ENCODE measurements at places on chromosomes 2 and 18.
A peak's percentile ranks its signal among the peaks of the same experiment; 100 is the strongest.

DNA sequence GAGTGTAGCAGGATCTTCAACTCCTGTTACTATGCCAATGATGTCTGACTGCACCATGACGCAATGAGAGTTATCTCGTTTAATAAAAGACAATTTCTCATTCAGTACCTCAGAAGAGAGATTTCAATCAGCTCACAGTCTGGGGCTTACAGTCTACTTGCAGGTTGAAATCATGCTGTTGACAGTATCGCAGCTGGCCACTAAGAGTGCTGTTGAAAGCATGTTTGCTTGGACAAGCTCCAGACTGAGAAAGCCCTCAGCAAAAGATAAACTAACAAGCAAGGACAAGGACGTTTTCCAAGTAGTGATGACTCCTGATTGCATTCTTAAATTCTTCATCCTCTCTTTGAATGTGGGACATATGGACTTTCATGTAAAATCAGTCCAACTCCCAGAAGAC lies 145.2 kb upstream of the SYT4 start:
- DNase-seq = no peak

- no peak for DNase-seq
These were observed 17.3 kb upstream of the GTF2A1L start for GRCh38 chr2:48600204-48600813.

DNA sequence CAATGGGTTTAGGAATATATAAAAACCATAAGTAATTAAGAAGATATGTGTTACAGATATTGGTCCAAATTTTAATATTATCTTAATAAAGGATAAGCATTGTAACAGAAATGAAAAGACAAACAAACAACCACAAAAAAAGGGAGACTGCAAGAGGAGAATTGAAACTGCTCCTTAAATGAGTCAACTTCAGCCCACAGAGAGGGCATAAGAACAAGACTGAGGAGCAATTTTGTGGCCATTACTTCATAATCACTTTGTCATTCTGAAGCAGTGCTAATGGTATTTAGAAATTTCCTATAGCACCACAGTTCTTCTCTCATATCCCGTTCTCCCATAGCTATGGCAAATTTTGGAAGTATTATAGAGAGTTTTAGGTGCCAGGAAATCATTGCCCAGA lies 193.2 kb upstream of the HNMT start:
- DNase-seq = no peak

GRCh38 chr2:37644191-37644590 lies 27.3 kb downstream of the CDC42EP3 start:
- no peak for DNase-seq

GRCh38 chr2:218046238-218046637 lies 22.8 kb upstream of the RUFY4 start:
- DNase-seq = no peak

DNA sequence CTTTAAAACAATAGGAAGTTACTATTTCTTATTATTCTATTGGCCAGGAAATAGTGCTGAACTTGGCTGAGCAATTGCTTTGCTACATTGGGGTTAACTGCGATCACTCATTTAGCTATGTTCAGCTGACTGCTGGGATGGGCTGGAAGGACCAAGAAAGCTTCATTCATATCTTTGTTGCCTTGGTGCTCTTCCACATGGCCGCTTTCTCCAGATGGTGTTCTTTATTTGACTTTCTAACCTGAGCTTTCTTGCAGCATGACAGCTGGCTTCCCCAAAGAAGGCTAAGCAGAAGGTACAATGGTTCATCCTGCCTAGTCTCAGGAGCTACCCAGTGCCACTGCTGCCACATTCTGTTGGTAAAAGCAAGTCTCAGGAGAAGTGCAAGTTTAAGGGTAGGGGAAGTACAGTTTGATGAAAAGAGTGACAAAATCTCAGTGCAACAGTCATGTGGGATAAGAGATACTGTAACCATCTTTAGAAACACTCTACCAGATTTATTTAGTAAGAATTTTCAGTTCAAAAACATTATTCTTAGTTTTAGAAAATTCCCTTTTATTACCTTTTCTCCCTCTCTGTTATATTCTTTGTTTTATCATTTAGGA lies 180.6 kb upstream of the RBMS1 start:
- no peak for DNase-seq

DNA sequence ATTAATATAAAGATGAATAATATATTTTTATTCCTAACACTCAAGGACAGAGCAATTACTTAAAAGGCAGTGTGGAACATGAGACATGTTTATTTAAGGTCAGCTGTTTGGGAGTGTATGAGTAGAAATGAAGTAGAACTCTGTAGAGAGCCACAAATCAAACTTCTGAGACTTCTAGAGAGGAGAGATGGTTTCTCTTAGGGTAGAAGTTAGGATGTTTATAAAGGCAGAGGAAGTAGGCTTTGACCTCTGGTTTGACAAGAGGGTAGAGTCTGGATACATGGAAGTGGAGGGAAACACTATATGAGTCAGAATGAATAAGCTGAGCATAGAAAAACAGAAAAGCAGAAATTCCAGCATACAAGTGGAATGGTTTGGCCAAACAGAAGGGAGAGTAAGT lies 262.1 kb upstream of the KLHL14 start:
- no peak for DNase-seq

- DNase-seq = peak; percentile 64
These were observed 289.8 kb downstream of the ALPK2 start for GRCh38 chr18:58338961-58339592.

DNA sequence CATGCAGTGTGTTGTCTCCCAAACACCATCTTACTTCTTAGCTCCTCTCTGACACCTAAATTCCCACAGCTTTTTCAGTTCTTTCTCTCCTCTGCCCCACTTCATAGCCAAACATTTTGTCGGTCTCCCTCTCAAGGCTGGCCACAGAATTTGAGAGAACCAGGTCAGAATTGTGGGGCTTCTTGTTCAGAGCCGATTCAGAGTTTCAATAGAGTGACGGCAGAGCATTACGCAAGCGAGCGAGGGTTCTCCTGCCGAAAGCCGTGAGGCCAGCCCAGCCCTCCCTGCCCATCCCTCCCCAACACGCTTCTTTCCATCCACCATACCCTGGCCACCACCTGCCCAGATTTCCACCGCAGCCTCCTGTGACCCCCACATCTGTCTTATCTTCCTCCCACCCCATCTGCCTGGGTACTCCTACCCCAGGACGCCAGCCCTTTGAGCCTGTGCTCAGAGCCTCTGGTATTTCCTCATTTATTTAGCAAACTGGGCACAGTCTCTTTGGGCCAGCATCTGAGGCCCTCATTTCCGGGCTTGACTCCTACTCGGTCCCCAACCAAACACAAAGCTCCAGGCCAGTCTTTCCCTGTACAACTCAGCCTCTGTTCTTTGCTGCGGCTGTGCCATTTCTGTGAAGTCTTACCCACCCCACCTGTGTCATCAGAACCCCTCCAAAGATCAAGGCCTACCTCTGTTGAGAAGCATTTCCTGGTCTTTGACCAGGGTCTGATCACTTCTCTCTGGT lies 70.0 kb upstream of the MAP4K4 start:
- DNase-seq = no peak

GRCh38 chr2:147782141-147782930 lies 62.5 kb upstream of the ACVR2A start:
- no peak for DNase-seq

DNA sequence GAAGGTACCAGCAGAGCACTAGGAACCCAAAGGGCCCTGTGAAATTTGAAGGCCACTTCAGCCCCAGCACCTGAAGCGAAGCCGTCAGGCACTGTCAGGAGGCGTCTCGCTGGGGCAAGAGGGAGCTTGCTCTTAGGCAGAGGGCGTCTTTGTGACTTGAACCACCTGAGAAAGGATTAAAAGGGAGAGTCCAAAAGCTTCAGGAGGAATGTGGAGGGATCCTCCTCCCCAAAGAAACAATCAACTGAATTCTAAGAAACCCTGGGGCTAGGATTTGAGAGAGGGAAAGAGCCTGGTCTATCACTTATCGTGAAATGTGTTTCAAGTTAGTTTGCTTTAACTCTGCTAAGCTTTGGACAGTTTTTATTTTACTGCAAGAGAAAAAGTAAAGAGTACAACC lies 324.9 kb upstream of the SOX11 start:
- no peak for DNase-seq

- DNase-seq = no peak
These were observed 61.2 kb upstream of the RAB27B start for GRCh38 chr18:54767098-54767497.

DNA sequence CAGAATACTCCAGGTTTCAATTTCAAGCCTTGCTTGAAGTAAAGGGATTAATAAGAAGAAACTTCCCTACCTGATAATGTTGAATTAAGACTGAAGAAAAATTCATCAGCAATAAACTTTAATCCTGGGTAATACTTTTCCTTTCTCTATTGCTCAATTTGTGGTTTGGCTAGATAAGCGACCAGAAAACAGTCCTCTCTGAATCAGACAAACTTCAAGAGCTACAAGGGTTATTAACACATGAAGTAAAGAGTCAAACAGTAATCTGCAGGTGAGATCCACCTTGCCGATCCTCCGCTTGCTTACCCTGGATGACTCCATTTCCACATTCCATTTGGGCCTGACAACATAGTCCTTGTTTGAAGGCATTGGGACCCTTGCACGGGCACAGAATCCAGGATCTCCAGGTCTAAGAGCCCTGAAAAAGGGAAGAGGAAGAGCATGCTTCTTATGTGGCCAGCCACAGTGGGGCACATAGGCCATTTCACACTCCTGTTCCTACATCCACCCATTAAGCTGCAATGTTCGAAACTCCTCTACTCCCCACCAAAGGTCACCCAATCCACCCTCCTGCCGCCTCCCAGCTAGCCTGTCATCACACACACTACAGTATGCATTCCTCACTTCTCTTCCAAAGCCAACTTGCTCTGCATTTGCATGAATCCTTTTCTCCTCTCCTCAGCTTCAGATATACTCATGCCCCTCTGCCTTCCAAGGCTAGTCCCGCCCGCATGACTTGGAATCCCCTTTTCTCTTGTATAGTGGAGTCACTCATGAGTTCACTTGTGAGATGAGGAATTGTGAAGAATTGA lies 39.8 kb downstream of the IWS1 start:
- no peak for DNase-seq

DNA sequence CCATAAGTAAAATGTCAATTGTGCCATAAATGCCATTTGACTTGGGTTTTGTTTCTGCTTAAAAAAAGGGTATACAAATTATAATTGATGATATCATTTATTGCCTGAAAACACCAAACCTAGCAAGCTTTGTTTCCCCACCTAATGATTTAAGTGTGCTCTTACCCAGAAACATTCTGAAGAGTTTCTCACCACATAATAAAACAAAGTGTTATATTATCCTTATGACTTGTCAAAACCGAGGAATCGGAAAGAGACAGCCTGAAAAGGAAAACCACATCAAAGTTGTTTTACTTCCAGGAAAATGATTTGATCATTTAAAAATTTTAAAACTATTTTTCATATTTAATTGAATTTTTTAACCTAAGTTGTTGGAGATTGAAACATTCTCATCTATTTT lies 170.5 kb upstream of the SLC39A10 start:
- DNase-seq = no peak

DNA sequence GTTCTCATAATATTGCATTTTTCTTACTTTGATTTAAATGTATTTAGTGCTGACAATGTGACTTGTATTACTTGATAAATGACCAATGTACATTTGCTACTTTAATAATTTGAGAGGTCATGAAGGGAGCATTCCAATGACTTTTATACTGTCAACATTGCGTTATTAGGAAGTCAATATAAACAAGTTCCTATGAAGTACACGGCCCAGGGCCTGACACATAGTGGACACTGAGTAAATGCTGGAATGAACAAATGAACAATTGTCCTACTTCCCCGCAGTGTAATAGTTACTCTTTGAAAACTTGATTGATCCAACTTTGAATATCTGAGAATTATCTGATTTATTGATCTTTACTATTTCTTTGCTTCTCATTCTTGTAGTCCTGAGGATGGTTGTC lies 47.3 kb downstream of the PKP4 start:
- no peak for DNase-seq
